ENCODE measurements at places on chromosomes 11 and 22.
A peak's percentile ranks its signal among the peaks of the same experiment; 100 is the strongest.

- peak; percentile 25 for DNase-seq
Observed at GRCh38 chr11:73520353-73521061, 77.4 kb downstream of the FAM168A start.

DNA sequence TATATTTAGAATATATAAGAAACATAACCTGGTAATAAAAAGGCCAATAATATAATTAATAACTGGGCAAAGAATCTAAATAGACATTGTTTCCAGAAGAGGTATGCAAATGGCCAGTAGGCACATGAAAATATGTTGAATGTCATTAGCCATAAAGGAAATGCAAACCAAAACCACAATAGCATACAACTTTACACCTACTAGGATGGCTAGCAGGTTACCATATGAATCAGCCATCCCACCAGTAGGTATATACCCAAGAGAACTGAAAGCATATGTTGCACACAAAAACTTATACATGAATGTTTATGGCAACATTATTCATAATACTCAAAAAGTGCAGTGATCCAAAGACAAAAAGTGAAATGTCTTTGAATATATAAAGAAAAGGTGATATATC, 2.7 kb upstream of the OR2D2 start:
- DNase-seq = no peak

DNA sequence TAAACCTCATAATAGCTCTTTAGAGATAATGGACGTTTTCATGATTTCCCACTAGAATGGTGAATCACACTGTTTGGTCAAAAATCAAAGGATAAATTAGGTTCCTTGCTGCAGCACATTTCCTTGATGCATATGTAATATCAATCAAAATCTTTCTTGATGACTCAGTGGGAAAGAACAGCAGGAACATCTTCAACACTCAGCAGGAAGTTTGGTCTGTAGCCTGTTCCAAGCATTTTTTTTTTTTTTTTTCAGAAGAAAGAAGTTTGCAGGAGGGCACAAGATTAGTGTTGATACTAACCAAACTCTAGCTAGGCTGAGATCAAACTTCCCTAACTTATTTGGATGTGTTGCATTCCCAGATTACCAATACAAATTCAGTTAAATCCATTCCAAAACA, 1529.8 kb downstream of the FAM181B start:
- no peak for DNase-seq

DNA sequence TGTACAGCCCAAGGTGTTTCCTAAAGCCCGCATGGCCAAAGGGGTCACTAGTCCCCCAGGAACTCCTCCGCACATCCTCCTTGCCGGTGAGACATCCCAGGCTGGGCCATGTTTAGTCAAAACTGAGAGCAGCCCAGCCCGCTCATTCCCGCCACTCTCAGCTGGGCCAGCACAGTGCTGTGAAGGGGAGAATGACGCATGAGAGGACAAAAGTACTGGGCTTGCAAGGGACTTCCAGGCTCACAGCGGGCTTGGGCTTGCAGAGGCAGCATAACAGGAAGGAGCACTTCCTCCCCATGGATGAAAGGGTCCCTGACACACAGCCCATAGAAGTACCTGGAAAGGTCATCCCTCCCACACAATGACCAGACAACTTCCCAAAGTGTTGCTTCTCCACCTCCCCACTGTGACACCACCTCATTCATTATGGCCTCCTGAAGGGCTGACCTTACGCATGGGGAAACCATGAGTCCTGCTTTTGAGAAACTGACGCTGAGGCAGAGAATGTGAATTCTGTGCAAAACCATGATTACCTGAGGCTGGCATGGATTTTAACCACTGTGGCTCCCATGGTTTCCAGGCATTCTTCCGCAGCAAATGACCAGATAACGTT, 19.1 kb downstream of the ETS1 start:
- DNase-seq = peak; percentile 64

GRCh38 chr22:17893900-17894535, 119.7 kb upstream of the BID start:
- no peak for DNase-seq

GRCh38 chr22:48756146-48757111, 1071.2 kb downstream of the BRD1 start:
- DNase-seq = no peak
